ENCODE measurements at places on chromosomes 13 and 19.

GRCh38 chr19:20102097-20102496 lies 24.3 kb downstream of the ZNF90 start:
- DNase-seq = no peak

- DNase-seq = no peak
These were observed 4.1 kb upstream of the UBAC2 start for GRCh38 chr13:99196466-99197116.

DNA sequence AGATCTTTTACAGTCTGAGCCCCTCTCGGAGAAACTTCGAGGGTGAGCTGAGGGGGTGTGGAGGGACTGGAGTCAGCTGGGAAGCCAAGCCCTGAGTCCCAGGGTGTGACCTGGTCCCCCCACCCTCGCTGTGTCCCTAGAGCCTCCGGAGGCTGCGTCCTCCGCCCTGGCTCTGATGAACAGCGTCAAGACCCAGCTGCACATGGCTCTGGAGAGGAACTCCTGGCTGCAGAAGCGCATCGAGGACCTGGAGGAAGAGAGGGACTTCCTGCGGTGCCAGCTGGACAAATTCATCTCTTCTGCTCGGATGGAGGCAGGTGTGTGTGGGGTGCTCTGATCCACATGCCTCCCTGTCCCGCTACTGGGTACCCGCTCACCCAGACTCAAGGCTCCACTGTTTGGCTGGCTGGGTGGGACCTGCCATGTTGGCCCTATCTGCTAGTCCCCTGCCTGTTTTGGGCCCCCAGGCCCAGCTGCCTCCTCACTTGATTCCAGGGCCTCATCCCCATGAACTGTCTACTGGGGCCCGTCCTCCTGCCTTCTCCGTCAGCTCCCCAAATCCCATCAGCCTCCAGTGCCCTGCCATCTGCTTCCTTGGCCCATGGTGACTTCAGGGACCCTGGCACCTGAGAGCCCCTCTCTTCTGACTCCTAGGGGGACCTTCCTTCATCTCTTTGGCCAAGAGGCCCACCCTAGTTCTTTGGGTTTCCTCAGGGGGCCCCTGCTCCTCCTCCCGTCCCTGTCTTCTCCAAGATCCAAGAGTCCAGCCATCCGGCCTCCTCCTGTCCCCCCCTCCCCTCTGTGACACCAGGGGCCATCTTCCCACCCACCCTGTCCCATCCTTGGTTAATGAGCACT lies 1.5 kb downstream of the CCDC106 start:
- no peak for DNase-seq

DNA sequence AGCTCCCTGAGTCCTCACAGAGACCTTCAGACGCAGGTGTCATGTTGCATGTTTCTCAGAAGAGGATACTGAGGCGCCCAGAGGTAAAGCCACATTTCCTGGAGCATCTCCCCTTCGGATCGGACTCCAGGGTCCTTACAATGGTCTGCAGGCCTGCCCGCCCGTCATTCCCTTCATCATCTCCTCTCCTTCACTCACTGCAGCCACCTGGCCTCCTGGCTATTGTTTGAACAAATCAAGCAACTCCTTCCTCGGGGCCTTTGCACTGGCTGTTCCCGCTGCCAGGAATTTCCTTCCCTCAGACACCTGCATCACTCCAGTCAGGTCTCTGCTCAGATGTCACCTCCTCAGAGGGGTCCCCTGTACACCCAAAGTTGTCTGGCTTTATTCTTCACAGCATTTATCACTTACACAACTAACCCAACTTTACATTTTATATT lies 20.3 kb downstream of the CEACAM16 start:
- no peak for DNase-seq

GRCh38 chr13:74450525-74450845 lies 316.3 kb upstream of the KLF12 start:
- no peak for DNase-seq

DNA sequence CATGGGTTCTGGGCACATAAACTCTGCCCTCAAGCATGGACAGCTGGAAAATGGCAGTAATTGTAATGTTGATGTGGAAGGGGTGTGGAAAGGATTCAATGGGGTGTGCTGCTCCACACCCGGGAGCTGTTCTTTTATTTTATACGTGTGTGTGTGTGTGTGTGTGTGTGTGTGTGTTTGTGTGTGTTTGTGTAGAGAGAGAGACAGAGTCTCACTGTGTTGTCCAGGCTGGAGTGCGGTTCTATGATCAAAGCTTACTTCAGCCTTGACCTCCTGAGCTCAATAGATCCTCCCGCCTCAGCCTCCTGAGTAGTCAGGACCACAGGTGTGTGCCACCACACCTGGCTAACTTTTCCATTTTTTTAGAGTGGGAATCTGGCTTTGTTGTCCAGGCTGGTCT lies 2.8 kb downstream of the MRPS12 start:
- no peak for DNase-seq

DNA sequence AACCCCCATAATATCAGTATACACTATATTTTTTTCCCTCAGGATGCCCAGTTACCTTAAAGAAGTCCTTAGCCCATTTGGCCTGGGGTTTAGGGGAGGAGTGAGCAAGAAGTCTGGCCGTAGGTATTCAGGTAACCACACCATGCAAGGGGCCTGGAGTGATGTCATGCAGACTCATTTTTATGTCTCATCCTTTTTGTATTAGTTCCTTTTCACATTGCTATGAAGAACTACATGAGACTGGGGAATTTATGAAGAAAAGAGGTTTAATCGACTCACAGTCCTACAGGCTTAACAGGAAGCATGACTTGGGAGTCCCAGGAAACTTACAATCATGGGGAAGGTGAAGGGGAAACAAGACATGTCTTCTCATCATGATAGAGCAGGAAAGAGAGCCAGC lies 12.2 kb downstream of the TPP2 start:
- DNase-seq = no peak

GRCh38 chr19:49423985-49424303 lies 703 bp upstream of the PTH2 start:
- DNase-seq = no peak

DNA sequence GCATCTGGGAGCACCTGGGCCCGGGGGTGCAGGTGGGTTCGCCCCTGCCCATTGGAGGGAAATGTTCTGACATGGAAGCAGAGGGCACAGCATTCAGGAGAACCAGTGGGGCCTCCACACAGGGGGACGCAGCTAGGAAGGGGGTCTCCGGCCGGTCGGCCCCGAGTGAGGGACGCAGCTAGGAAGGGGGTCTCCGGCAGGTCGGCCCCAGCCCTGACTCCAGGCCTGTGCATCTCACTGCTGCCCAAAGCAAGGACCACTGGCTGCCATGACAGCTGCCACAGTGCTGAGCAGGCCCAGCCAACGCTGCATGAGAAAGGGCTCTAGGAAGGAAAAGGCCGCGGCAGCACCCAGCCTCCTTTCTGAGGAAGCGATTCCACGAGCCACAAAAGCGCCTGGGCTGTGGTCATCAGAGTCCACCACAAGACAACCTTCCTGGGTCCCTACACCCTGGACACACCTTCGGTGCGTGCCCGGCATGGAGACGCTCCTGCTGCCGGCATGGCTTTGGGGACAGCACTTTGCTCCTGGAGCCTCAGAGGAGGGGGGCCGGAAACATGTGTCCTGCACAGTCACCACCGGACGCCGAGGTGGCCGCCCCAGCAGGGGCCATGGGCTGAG lies 9.7 kb downstream of the RASA3 start:
- no peak for DNase-seq

- no peak for DNase-seq
These were observed 11.7 kb downstream of the KCNRG start for GRCh38 chr13:50026788-50027473.

- DNase-seq = no peak
These were observed 1.9 kb downstream of the PTPRS start for GRCh38 chr19:5338656-5339197.

GRCh38 chr13:32135056-32135390 lies 103.4 kb downstream of the FRY start:
- no peak for DNase-seq

DNA sequence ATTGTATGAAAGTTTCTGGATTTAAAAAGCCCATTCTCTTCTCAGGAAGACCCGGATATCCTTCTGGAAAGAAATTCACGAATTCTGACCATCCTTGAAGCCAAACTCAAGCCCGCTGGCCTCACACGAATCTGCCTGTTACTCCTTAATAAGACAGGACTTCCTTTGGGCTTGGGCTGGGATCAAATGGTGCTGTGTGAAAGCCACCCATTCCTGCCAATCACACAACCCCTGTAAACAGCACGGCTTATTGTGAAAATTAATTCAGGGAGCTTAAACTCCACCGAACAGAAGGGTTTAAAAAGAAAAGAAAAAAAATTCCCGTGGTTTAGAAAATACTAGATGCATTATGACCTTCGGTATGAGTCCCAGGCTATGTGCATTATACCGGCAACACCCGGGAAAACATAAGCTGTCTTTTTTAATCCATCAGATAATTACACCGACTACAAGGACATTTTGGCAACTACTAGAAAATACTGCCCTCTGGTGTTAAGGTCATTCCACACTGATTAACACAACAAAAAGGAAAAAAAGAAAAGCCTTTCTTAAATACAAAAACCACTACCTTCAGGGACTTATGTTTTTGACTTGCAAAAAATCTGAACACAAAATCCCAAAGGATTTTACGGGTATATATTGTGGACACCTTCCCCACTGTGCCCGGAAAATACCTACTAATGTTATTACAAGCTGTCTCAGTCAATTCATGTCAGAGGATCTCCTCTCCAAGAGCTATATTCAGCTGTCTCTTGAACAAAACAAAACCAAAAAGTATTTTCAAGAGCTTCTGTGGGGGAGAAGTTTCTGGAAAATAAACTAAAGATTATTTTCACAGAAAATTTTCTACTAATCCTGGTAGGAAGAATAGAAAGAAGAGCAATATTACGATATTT lies 76.0 kb upstream of the LSM14A start:
- DNase-seq = no peak

DNA sequence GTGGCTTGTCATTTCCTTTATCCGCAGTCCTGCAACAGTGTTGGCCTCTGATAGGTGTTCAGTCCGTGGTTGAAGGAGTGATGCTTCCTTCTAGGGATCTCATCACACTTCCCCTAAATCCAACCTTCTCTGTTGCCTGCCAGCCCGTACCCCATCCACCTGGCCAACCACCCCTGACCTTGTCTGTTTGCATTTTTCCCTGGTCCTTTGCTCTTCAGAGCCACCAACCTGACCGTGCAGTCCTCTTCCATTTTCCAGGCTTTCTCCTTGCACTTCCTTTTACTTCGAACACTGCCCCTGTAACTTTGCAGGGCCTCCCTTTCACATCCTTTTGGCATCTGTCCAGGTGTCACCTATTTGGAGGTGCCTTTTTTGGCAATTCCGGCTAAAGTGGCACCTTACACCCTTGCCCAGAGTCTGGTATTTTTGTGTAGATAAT lies 696 bp downstream of the ZNF460 start:
- DNase-seq = no peak

DNA sequence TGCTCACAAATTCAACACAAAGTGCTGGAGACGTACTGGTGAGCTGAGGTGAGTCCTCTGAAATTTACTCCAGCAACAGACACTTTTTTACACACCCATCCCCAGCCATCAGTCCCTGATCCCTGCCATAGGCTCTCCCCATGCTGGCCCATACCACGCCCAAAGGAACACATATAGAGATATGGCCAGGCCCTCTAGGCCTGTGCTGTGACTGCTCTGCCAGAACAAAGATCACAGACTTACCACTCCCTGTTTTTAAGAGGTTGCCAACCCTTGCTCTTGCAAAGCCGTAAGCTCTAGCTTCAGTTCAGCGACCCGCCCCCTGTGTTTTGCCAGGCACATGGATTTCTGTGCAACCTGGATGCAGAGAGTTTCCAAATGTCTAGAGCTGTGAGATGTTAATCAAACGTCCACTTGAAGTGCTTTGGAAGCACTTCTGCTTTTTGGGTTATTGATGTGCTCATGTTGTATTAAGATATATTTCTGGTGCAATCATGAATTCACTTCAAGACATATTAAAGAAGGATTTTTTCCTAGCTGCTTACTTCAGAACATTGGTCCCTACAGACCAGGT lies 59.7 kb downstream of the DLEU7 start:
- DNase-seq = no peak

DNA sequence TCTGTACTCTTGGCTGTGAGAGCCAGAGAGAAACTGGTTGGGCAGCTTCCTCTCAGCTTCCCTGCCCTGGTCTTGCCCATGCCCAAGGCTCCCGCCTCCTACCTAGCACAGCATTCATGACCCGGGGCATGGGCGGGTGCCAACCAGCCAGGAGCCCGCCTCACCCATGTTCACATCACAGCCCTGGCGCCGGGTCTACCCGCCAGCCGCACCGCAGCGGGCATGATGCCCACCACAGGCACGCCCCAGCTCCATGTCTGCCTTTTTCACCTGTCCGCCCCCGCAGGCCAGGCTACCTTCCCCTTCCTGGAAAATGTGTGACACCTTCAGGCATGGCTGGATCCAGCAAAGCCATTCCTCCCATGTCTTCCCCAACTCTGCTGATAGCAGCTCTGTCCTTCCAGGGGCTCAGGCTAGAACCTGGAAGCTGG lies 42.1 kb downstream of the PTPRS start:
- no peak for DNase-seq

GRCh38 chr13:24071016-24071415 lies 89.5 kb upstream of the SPATA13 start:
- DNase-seq = no peak

DNA sequence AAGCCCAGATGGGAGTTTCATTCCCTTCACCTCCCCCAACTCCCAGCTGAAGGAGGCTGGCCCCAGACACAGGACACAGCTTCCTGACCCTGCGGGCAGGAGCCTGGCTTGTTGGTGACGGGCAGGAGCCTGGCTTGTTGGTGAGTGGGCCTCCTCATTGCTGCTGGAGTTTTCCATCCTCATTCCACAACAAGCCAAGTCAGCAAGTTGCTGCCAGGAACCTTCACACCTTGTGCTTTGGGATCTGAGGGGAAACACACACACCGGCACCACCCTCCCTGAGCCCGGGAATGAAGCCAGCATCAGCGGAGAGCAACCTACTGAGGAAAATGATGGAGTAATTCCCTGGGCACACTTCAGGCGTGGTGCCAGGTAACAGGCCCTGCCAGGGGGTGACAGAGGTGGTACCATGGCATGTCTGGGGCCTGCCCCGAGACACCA lies 74.9 kb downstream of the ALOX5AP start:
- DNase-seq = no peak

DNA sequence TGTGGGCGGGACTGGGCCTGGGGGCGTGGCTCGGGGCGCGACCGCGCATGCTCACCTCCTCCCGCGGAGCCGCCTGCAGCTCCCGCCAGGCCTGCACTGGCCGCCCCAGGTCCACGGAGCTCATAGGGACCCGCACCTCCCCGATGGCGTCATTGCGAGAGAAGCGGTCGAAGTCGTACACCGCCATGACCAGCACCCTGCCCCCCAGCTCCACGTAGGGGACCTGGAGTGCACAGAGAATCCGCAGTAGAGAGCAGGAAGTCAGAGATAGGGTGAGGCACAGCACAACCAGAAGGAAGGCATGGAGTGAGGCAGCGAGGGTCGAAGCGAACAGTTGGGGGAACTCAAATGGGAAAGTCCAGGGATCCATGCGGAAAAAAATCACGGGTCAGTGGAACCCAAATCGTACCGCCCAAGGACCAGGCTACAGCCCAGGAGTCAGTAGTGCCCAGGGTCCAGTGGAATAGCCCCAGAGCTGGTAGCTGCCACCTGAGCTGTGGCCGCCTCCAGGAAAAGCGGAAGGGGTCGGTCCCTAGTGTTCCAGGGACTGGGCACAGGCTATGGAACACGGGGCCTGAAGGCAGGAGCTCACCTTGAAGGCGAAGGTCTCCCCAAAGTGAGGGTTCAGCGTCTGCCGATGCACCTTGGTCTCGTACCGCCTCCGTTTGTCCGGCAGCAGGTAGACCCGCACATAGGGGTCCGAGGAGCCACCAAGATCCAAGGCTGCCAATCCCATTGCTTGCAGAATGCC lies 4.8 kb downstream of the SYT5 start:
- no peak for DNase-seq

- no peak for DNase-seq
These were observed 1.5 kb downstream of the FUT1 start for GRCh38 chr19:48750771-48751504.

GRCh38 chr19:32018014-32018413 lies 327.4 kb upstream of the ZNF507 start:
- no peak for DNase-seq
